CD4-positive, alpha-beta T cell treated with Interleukin-2 at 100 ng/mL for 4 hours (primary cell): ENCODE measurements at places on chromosomes 2 and 18.

DNA sequence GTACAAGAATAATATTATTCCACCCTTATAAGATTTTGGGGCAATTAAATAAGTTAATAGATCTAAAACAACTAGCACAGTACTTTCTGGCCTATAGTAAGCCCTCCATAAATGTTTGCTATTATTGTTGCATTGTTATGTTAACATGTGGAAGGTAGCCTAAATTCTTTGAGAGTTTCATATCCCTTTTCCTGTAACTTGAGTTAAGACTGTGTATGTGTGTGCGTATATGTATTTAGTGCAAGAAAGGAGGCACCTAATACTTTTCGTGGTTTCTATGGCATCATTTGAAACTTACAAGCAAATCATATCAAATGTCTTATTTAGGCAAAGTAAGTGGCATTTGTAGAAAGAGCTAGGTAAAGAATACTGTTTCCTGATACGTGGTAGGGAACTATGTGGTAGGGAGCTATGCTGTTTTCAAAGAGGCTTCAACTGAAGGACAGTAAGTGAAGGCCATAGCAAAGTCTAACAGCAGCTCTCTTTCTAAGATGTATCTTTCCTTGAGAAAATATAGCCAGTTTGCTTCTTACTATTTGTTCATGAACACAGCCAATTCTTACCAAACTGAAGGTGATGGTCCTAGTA, 36.8 kb upstream of the C2orf74 start:
- no peak for DNase-seq

GRCh38 chr2:21627938-21628337, 504.2 kb downstream of the TDRD15 start:
- DNase-seq = no peak

GRCh38 chr2:54657664-54658083, 65.8 kb upstream of the EML6 start:
- DNase-seq = peak; percentile 30

GRCh38 chr2:239706367-239706766, 305.5 kb upstream of the HDAC4 start:
- DNase-seq = no peak

DNA sequence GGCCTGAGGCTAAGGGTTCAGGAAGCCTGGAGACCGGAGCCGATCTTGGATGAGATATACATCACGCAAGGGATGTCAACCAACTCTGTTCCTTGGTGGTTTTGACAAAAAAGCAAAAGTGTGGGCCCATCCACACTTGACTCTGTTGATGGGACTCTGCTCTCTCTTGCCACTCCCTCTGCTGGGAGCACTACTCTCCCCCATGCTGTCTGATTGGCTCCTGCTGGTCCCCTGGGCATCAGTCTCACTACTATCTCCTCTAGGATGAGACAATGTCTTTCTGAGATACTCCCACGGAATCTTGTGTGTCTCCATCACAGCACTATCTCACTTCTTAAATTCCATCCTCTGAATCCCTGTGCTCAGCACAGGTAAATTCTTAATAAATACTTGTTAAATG, 56.8 kb upstream of the DNMT3A start:
- DNase-seq = no peak

DNA sequence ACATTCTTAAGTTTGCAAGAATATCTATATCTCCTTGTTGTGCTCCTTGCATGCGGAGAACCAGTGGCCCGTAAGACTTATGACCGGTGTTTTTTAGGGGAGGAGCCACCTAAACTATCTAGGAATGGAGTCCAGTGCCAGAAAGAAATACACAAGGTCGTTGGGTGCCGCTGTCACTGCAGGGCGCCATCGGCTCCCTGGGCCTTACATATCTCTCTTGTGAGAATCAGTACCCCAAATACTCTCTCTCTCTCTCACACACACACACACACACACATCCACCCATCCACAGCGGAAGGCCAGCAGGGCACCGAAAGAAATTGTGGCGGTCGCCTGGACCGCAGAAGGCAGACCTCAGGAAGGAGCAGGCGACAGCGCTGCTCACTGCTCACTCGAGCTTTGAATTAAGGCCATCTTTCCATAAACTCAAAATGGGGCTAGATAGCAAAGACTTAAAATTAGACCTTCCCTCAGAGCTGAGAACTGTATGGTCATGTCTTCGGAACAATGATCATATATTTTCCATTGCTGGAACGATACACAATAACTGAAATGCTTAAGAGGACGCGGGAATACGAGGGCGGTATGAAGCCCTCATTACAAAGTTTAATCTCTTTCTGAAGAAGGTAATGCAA, 10.4 kb downstream of the NR4A2 start:
- DNase-seq = no peak

GRCh38 chr18:54772056-54772455, 56.2 kb upstream of the RAB27B start:
- DNase-seq = no peak

DNA sequence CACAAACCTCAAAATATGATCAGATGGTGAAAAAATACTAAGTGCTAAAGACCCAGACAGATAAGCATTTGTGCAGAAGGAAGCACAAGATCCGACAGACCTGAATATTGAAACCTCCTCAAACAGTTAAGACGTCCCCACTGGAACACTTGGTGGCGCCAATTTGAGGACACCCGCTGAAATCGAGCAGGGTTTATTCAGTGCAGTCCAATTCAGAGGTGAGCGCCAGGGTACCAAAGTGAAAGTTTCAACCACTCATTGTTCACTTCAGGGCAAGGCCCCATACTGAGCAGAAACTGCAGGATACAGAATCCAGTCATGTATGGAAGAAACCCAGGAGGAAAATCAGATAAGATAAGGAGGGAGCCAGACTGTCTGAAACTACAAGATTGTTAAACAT, 417.6 kb downstream of the LRRTM4 start:
- DNase-seq = no peak

- peak; percentile 75 for DNase-seq
Observed at GRCh38 chr2:28681158-28681571, 70.5 kb upstream of the PPP1CB start.

DNA sequence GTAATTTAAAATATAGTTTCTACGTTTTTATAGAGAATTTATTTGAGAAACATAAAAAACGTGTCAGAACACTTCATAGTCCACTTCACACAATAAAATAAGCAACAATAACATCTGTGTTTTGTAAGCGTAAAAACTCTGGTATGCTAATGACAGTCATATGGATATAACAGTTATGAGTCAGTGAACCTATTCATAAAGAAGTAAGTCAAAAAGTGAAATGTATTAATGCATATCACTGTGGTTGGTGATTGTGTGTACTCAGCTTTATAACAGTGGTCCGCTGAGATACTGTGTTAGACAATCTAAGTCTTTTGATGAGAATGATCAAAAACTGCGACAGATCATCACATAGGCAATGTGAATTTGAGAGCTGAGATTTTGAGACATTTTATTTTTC, 153.2 kb downstream of the WDR7 start:
- no peak for DNase-seq

DNA sequence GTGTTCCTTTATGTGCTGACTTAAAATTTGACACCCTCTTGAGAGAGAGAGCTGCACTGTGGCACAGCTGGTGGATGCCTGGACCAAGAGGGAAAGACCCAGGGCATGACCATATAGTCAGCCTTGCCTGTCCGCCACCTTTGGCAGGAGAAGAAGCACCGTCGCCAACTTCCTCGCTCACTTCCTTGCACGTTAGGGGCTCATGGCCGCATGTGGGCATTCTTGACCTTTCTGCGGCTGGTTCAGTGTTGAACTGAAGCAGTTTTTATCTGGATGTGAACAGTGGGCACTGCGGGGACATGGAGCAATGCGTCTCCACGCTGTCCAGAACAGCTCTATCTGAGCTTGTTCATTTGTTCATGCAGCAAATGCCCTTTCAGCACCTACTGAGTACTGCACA, 66.9 kb downstream of the TRAPPC12 start:
- DNase-seq = no peak

DNA sequence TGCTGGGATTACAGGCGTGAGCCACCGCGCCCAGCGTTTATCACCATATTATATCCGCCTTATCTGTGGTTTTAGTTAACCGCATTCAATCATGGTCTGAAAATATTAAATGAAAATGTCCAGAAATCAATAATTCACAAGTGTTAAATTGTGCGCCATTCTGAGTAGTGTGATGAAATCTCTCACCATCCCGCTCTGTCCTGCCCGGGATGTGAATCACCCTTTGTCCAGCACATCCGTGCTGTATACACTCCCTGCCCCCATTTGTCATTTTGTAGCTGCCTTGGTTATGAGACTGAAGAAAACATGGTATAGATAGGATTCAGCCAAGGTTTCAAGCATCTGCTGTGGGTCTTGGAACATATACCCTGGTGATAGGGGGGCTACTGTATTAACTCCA, 70.7 kb downstream of the TIMM21 start:
- no peak for DNase-seq

- no peak for DNase-seq
Observed at GRCh38 chr2:20025065-20025786, 12.8 kb upstream of the MATN3 start.
